Hematopoietic multipotent progenitor cell treated with erythropoietin and hydrocortisone succinate and interleukin-3 and kit ligand, for 8 days (in vitro differentiated cells): ENCODE measurements at places on chromosomes 4 and X.

DNA sequence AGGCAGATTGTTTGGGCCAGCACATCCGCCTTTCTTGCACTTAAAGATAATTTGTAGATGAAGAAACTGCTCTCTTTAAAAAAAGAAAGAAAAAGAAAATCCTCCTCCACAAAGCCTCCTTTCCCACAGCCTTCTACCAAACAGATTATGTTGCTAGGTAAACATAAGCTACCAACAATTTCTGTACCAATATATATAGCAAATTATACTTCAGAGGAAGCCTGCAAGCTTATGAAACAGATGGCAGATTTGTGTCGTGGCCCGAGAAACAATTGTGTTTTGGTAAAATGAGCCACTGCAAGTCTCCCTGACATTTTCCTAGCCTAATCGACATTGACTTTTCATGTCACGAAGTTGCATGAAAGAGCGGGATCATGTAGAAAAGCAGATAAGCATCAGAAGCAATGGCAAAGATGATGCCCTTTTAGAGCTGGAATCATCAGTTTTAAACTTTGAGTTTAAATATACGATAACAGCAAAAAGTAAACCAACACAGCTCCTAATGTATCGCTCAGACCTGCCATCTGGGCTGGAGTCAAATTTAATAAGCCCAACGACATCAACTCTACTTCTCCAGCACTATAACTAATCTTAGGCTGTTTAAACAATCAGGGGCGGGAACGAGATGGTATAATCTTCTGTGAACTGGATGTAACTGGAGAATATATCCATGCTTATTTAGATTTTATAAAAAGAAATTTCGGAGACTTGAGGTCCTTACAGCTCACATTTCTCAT, 94.9 kb upstream of the PLAC1 start:
- no peak for DNase-seq

DNA sequence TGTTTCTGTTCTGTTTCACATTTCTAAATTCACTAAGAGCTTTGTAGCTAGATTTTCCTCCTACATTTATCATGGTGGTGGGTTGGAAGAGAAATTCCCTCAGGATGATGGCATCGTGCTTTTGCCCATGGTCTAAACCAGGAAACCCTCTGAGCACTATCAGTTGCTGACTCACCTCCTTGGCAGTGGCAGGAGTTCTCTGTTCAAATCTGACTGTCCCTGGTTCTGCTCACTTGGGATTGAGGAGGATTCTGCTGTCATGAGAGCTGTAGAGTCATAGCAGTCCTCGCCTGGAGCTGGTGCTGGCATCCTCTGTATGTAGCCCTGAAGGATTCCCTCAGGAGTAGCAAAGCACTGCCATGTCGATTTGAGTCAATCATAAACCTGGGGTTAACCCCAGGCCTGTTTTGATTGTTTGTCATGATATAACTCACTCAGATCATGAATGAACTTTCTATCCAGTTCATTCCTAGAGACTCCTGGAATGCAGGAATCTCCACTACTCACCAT, 9.4 kb downstream of the TEX13A start:
- DNase-seq = no peak

- peak; percentile 56 for DNase-seq
Observed at GRCh38 chrX:103918050-103918449, 44.4 kb upstream of the TMSB15B start.

GRCh38 chr4:54090804-54091623, 8.9 kb upstream of the GSX2 start:
- no peak for DNase-seq

GRCh38 chr4:16018841-16019240, 55.9 kb upstream of the FGFBP2 start:
- no peak for DNase-seq
